Fibroblast of skin of left biceps (primary cell): ENCODE measurements at places on chromosomes 2 and 18.

DNA sequence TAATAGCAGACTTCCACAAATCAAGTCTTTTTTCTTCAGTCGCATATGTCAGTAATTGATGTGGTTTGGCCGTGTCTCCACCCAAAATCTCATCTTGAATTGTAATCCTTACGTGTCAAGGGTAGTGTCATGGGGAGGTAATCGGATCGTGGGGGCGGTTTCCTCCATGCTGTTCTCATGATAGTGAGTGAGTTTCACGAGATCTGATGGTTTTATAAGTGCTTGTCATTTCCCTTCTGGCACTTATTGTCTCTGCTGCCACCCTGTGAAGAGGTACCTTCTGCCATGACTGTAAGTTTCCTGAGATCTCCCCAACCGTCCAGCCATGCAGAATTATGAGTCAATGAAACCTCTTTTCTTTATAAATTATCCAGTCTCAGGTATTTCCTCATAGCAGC, 478.8 kb downstream of the PTPRM start:
- DNase-seq, result no peak

DNA sequence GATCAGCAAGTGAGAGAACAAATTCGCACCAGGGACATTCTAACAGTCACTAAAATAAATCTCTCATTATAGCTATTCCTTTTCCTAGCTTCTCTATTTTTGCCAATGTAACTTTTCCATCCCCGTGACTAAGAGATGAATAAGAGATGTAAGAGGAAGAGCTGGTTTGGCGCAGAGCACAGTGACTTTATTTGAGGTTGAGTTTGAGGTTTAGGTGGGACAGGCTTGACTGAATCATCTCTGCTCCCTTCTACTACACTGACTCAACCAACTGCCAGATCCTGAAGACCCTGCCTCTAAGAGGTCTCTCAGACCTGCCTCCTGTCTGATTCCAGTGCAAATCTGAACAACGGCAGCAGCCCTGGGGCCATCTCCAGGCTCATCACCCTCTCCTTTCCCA, 28.0 kb downstream of the RFX8 start:
- DNase-seq, result no peak

GRCh38 chr18:32553174-32553573, 82.5 kb upstream of the GAREM1 start:
- no peak for DNase-seq

- DNase-seq, result no peak
Measured at GRCh38 chr18:36017232-36017631, 44.8 kb downstream of the RMP24 start.

DNA sequence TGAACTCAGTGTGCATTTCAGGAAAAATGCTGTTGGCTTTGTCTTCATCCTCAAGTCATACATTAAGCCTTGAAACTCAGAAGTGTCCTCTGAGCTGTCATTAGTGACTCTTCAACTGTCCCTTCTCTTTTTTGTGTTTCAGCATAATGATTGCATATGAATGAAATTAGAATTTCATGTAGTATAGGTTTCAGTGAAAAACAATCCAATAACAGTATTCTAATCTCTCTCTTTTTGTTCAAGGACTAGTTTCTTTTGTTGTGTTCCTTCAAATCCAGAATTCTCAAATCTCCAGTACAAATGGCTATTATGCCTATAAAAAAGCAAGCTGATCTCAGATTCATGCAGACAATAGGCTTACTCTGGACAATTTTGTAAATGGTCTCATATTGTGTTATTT, 133.5 kb downstream of the QPCT start:
- DNase-seq, result no peak

GRCh38 chr18:42545825-42546224, 569.7 kb downstream of the RIT2 start:
- no peak for DNase-seq

- no peak for DNase-seq
Measured at GRCh38 chr2:69279931-69280681, 106.9 kb downstream of the GFPT1 start.

- no peak for DNase-seq
Measured at GRCh38 chr2:189260361-189260814, 80.8 kb upstream of the COL5A2 start.

GRCh38 chr2:6771634-6772611, 93.8 kb downstream of the CMPK2 start:
- no peak for DNase-seq

GRCh38 chr2:142930835-142931398, 53.5 kb downstream of the KYNU start:
- no peak for DNase-seq

DNA sequence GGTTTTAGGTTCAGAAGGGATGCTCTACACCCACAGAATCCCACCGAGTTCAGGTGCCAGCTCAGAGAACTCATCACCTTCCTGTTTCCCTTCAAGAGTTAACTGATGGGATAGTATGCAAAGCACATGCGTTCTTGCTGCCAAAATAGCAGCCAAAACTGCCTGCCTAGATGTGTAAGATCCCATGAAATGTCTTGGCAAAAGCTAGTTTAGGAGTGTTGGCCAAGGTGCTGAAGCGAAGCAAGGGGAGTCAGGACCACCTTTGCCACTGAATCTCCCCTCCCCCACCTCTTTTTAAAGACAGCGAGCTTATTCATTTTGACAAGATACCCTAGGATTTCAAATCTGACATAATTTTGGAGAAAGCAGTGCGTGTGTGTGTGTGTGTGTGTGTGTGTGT, 2.1 kb downstream of the DOCK10 start:
- DNase-seq, result no peak

GRCh38 chr2:186569897-186570296, 20.0 kb upstream of the ITGAV start:
- DNase-seq, result no peak

- peak; percentile 79 for DNase-seq
Measured at GRCh38 chr2:186919296-186919695, 70.3 kb upstream of the ZSWIM2 start.

GRCh38 chr2:157839822-157840221, 36.3 kb downstream of the ACVR1 start:
- DNase-seq, result no peak

- DNase-seq, result no peak
Measured at GRCh38 chr2:4895371-4895770, 796.8 kb upstream of the SOX11 start.

DNA sequence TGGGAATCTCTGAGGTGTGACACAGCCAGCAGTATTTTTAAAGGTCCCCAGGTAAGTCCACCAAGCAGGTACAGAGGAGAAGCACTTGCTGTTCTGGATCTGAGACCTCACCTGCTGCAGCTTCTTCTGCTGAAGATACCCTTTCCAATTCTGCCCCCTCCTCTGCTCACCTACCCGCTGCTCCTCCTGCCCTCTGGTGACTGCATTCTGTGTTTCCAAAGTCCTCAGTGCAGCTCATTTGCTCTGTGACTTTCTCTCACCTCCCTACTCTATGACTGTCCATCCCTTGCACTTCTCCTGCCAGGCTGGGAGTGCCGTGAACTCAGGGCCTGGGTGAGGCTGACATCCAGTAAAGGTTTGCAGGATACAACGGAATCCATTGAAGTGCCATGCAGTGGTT, 205.2 kb upstream of the LYPD1 start:
- no peak for DNase-seq

DNA sequence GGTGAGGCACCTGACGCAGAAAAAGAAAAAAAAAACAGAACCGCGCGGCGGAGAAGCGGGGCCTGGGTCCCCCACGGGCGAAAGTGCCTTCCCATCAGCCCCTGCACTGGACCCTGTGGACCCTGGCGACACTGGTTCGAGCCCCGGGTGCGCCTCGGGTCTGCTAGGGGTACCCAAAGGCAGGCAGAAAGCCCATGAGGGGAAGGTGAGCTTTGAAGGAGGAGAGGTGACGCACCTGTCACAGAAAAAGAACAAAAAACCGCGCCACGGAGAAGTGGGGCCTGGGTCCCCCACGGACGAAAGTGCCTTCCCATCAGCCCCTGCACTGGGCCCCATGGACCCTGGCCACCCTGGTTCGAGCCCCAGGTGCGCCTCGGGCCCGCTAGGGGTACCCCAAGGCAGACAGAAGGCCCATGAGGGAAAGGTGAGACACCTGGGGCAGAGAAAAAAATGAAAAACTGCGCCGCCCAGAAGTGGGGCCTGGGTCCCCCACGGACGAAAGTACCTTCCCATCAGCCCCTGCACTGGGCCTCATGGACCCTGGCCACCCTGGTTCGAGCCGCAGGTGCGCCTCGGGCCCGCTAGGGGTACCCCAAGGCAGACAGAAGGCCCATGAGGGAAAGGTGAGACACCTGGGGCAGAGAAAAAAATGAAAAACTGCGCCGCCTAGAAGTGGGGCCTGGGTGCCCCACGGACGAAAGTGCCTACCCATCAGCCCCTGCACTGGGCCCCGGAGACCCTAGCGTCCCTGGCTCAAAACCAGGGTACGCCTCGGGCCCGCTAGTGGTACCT, 227.4 kb downstream of the CCDC74A start:
- DNase-seq, result no peak

DNA sequence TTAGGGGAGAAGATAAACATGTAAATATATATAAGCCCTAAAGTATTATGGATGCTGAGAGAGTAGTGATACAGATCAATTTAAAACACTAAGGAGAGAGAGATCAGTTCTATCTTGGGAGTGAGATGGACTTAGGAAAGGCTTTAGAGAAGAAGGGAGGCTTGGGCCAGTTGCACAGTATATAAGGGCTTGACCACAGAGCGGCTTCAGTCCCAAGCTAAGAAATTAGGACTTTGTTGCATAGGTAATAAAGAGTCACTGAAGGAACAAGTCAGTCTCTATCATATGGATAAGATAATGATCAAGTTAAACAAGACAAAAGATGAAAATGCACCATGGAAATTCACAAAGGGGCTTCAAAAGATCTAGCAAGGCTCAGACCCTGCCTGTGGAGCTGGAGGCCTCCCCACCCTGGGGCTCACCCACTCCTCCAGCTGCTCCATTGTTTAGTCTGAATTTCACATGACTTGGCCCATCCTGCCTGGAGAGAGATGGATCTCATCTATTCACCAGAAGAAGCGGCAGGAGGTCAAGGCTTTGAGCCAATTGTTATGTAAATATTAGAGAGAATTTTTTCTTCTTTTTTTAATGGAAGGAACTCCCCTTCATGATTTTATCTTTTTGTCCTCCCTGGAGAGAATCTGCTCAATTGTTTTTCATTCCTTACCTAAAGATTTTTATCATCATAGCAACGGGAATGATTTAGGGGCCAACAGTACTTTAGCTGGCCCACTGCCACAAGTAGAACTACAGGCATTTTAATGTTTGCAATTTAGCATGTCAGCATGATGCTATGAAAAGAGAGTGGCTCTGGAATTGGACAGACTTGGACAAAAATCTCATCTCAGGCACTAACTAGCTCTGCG, 44.0 kb downstream of the GYPC start:
- DNase-seq, result peak; percentile 54

DNA sequence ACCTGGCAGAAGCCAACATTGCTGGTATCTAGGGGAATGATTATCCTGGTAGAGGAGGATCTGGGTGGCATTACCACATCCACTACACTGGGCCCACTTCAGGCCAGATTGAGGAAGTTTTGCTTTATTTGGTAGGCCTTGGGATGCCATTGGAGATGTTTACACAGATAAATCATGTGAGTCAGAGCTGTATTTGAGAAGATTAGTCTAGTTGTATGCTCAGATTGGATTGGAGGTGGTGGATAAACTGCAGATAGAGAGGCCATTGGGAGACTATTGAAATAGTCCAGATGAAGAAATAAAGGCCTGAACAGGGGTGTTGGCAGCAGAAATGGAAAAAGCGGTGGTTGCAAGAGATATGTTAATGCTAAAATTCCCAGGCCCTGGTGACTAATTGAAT, 81.5 kb downstream of the EFEMP1 start:
- DNase-seq, result no peak

DNA sequence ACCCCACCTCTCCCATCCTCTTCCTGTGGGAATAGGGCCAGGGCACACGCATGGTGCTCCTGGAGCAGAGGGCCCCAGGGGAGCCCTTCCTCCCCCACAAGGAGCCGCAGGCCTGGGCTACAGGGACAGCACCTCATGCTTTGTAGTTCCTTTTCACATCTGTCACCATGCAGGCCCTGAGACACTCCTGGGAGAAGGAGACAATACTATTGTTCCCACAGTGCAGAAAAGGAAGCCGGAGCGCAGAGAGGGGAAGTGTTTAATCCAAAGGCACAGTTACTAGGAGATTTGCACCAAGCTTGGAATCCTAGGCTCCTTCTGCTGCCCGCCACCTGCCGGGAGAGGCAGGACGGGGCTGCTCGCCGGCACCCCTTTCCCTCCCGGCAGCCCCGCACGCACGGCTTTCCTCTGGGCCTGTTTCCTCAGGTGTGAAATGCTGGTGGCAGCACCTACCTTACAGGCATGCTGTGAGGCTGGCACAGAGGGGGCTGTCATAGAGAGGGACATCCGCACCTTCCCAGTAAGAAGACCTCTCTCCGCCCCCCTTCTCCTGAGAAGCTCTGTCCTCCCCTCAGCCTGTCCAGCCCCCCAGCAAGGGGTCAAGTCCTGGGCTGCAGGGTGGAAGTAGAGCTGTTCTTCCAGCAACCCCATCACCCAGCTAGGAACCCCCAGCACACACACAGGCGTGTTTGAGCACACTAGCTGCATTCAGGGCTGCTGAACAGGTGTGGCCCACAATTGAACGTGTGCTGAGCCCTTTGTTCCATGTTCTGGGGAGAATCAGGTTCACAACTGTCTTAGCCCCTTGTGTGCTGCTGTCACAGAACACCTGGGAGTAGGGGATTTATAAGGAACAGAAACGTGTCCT, 62.6 kb downstream of the SMAD7 start:
- DNase-seq, result no peak

DNA sequence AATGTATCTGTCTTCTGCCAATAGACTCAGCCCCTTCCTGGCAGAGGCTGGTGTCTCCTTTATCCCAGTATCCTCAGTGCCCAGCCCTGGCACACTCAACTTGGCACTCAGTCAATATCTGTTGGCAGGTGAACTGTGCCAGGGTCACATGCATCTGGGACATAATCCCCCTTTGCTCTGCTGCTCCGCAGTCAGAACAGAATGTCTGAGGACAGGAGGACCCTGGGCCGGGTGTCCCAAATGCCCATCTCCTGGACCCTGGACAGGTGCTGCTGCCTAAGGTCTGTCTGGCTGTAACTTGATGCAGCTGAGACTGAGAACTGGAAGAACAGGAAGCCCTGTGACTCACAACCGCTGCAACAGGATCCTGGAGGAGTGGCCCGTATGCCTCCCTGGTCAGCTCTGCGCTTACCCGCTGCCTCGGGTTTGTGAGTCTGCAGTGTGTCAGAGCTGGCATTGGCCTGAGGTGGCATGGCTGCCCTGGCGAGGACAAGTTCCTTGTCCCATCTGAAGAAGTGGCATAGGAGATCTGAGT, 11.4 kb downstream of the HK2 start:
- DNase-seq, result peak; percentile 39

GRCh38 chr2:240820607-240821428, 799 bp upstream of the KIF1A start:
- no peak for DNase-seq

- no peak for DNase-seq
Measured at GRCh38 chr2:235903782-235904584, 264.2 kb downstream of the GBX2 start.

- DNase-seq, result no peak
Measured at GRCh38 chr2:73640511-73640911, 1.7 kb downstream of the NAT8 start.

GRCh38 chr2:31522786-31523185, 58.0 kb downstream of the SRD5A2 start:
- no peak for DNase-seq

- no peak for DNase-seq
Measured at GRCh38 chr2:159130302-159130701, 156.2 kb downstream of the WDSUB1 start.

GRCh38 chr2:176656038-176656775, 387.0 kb downstream of the MTX2 start:
- no peak for DNase-seq
